ENCODE measurements at places on chromosomes 11 and 22. TPM values are rescaled to one million over a fixed set of nuclear protein-coding genes. Genes with fewer than 3 reads are reported as not detected.

GRCh38 chr22:10741210-10741609 lies 4786.8 kb upstream of the OR11H1 start:
- no peak for DNase-seq

GRCh38 chr11:130872981-130873380 lies 43.3 kb downstream of the SNX19 start:
- peak; percentile 96 for DNase-seq

DNA sequence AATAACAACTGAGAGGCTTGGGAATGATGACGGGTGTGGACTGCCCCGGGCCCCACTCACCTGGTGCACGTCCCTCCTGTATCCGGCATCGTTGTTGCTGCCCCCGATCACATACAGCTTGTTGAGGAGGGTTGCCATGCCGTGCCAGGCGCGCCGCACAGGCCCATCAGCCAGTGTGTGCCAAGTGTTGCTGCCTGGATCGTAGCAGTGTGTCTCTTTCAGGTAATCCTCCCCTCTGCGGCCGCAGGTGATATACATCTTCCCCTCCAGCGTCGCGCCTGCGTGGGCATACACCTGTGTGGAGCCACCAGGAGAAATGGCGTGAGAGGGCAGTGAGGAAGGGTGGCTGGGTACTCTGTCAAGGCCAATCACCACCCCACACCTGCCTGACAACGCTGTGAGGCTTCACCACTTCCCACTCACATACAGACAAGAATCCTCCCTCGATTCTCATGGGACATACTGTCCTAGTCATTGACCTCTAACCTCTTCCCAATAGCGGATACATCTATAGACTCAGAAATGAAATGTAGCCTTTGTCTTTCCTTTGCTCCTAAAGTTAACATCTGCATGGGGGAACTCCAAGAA lies 8.9 kb upstream of the SCARF2 start:
- no peak for DNase-seq

DNA sequence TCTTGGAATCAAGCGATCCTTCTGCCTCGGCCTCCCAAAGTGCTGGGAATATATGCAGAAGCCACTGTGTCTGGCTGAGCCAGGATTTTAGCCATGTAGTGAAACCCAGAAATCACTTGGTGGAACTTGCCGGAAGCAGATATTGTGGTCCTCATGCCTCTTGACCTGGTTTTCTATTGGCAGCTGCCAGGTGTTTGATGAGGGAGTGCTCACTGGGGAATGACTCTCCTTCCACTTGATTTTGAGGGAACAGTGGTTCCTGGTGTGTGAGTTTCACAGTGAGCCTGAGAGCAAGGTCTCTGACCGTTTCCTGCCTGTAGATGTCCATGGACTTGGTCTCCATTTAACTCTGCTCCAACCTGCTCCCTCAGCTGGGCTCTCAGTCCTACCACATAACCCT lies 34.7 kb upstream of the ELF5 start:
- no peak for DNase-seq

- no peak for DNase-seq
Measured at GRCh38 chr11:71330996-71331395, 78.6 kb upstream of the SHANK2 start.

OR2D2 gene
- total RNA-seq: not detected
